ENCODE measurements at places on chromosomes 7 and 10. TPM values are rescaled to one million over a fixed set of nuclear protein-coding genes. Genes with fewer than 3 reads are reported as not detected.

The COL13A1 gene
- 77.5 TPM for total RNA-seq

The ITPRID1 gene
- not detected for total RNA-seq

The ZNF282 gene
- total RNA-seq = 26.2 TPM

The CLCN1 gene
- not detected for total RNA-seq

The CCDC172 gene
- not detected for total RNA-seq

The AKR1B15 gene
- not detected for total RNA-seq

The CALCR gene
- total RNA-seq = not detected

The GTPBP10 gene
- total RNA-seq = 16.5 TPM

The ADAMTS14 gene
- total RNA-seq = not detected

The C10orf62 gene
- total RNA-seq = not detected

The TRIM73 gene
- total RNA-seq = 0.05 TPM
